ENCODE measurements at places on chromosomes 4 and X. TPM values are rescaled to one million over a fixed set of nuclear protein-coding genes. Genes with fewer than 3 reads are reported as not detected.

The RHOXF2 gene
- not detected for total RNA-seq

The CSAG1 gene
- not detected for total RNA-seq

The NIPAL1 gene
- total RNA-seq: 0.88 TPM

The MAGEA2B gene
- total RNA-seq: 0.77 TPM

The MRPS18C gene
- 38.3 TPM for total RNA-seq

The DTHD1 gene
- total RNA-seq: not detected

The RRH gene
- not detected for total RNA-seq

The LRAT gene
- not detected for total RNA-seq

The RIPPLY1 gene
- total RNA-seq: 0.10 TPM

Measured in A172 (cell line).